ENCODE measurements at places on chromosomes 11 and 22.

DNA sequence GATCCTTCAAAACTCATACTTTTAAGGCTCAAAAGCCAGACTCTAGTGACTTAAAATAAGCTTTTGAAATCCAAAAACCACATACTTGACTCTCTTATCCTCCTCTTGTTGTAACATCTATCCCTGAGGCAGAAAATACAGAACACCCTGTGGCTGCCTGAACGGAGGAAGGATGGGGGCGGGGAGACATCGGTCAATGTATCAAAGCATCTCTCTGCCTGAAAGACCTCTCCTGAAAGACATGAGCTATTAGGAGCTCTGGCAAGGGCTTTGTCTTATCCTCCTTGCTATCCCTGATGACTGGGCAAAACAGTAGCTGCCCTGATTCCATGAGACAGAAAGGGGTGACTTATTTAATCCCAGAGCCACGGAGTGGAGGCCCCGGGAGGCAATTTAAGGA, 122.4 kb downstream of the MN1 start:
- no peak for DNase-seq

DNA sequence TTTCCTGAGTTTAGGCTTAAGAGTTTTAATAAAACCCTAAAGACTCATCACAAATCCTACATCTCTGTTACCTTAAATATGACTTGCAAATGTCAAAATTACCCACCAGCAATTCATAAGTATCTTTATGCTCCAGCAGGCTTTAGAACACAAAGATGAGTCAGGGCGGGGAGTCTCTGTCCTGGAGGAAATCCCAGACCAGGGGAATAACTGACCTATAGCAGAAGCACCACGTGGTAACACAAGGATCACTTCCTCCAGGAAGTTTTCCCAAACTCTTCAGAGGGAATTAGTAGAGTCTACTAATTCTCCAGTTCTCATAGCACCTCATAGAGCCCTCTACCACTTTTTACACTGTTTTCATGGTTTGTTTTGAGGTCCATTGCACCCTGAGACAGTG, 217.0 kb downstream of the NAV2 start:
- DNase-seq: no peak

- DNase-seq: no peak
These were observed 46.4 kb upstream of the HORMAD2 start for GRCh38 chr22:30033901-30034300.

- DNase-seq: no peak
These were observed 90.2 kb downstream of the DDX10 start for GRCh38 chr11:108754901-108755625.

DNA sequence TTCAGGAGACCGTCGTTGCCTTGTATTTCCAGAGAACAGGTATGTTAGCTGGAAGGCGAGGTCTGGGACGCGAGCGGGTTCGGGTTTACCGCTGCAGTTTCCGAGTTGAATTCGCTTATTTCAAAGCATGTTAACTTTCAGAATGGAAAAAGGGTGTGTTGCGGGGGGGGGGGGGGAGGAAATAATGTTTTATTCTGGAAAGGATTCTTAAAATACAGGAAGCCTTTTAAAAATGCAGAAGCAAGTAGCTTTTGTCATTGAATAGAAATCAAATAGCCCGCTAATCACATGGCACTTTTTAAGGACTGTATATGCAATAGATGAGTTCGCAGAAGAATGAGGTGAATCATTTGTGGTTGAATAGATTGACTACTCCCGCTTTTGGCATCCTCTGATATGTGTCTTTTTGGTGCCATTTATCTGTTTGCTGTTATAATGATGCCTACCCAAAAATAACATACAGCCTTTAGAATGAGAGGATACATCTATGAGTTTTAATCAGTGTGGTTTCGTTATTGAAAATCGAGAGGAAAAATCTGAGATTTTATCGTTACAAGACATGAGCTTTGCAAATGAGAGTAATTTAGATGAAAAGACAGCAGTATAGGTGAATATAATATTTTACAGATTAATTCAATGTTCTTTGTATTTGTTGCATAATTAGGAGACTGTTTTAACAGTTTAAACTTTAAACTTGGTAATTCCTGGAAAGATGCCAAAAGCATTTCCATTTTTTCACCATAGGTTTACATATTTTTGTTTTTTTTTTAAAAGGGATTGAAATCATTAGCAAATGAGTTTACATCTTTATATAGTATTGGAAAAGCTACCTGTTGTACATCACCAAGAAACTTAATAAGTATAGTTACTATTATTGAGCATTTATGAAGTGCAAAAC, 1.7 kb downstream of the PDE3B start:
- DNase-seq: peak; percentile 5

- peak; percentile 34 for DNase-seq
These were observed 80.2 kb upstream of the NAV2 start for GRCh38 chr11:19632499-19632834.

- peak; percentile 33 for DNase-seq
These were observed 700 bp downstream of the TTC17 start for GRCh38 chr11:43359422-43359818.

- no peak for DNase-seq
These were observed 415.6 kb upstream of the NARS2 start for GRCh38 chr11:78990261-78990660.

DNA sequence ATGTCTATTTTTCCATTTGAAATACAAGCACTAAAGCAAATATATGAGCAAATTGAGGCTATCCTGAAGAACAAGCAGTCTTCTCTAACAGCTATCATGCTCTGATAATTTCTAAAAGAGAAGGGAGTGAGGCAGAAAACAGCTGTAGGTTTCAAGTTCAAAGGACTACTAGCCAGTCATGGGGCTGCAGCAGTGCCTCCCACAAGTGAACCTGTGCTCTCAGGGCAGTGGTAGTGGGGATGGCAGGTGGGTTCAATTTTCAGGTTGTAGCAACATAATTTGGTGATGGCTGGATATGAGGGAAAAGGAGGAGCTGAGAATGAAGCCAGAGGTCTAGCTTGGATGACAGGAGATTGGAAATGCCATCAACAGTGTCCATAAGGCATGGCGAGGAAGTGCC, 93.5 kb upstream of the ARHGAP20 start:
- no peak for DNase-seq

- DNase-seq: no peak
These were observed 8.9 kb downstream of the SEC14L2 start for GRCh38 chr22:30405731-30406130.

Data from GM03348 (cell line).